ENCODE measurements at places on chromosomes 3 and 15. TPM values are rescaled to one million over a fixed set of nuclear protein-coding genes. Genes with fewer than 3 reads are reported as not detected.

The UBXN7 gene
- total RNA-seq, result 15.7 TPM

The TEX264 gene
- total RNA-seq, result 64.5 TPM

The SMCO1 gene
- total RNA-seq, result not detected

The SENP2 gene
- 34.0 TPM for total RNA-seq

The LARP6 gene
- total RNA-seq, result 61.9 TPM

The TTLL13 gene
- total RNA-seq, result not detected
